DMS153 (cell line): ENCODE measurements at places on chromosomes 6 and 20.

DNA sequence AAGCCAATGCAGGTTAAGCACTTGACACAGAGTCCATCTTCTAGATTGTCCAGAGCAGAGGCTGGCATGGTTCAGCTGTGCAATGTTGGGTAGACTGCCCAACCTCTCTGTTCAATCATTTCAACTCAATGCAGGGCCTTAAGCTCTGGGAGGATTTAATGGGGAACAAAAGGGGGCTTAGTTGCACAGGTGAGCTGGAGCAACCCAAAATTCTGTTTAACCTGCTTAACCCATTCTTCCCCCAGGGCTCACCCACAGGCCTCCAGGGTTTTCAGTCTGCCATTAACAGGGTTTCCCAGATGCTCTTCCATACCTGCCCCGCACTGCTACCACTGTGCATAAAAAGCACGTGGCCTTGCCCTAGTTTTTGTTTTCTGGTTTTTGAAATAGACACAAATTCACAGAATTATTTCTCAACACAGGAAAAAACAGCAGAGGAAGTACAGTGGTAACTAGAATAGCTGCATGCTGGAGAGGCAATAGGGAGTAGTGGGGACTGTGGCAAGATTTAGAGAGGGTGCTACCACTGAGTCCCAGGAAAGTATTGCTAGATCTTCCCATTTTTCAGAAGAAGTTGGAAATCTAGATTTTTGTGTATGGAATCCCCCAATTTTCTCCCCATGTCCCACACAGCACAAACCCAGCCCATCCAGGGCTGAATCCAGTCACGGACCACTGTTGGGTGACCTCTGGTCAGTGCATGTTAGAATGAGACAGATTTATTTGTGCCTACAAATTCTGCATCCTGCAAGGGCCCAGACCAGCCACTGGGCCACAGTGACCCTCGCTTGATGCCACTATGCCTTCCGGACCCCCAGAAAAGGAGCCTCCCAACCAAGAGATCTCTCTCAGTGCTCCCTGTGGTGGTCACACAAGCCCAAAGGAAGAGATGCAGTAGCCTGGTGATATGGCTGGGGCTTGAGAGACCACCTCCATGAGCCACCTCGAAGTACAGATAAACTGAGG lies 4.6 kb downstream of the PTGIS start:
- DNase-seq: no peak

- no peak for DNase-seq
Measured at GRCh38 chr20:57195469-57196100, 70.9 kb downstream of the BMP7 start.

GRCh38 chr6:5665667-5666066 lies 341.1 kb downstream of the NRN1 start:
- no peak for DNase-seq

DNA sequence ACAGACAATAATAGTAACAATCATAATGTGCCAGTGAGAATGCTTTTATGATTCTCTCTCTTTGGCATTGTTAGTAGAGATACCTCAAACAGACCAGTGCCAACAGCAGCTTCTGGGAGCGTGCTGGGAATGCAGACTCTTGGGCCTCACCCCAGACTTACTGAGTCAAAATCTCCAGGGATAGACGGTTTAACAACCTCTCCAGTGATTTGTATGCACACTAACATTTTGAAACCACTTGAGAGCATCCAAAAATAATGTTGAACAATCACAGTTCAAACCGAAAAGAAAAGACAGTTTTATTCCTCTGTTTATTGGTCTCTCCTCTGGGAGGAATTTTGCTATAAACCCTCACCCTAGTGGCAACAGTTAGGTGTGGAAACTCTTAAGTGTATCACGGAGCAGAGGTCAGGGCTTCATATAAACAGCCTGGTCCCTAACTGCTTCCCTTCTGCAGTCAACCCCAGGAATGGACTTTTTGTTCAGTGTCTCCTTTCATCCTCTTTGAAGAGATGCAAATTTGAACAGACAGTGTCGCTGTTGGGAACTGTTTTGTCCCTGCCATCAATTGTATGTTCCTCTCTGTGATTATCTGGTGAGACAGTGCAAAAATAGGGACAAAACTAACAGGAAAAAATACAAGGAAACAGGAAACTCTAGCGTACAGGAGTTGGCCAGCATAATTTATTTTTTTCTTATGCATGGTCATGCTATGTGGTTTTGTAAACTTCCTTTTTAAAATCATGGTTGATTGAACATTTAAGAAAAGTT lies 162.4 kb upstream of the BTBD3 start:
- DNase-seq: no peak

- no peak for DNase-seq
Measured at GRCh38 chr6:169425628-169426370, 172.2 kb upstream of the THBS2 start.

- DNase-seq: no peak
Measured at GRCh38 chr6:148427333-148427732, 84.7 kb downstream of the SASH1 start.

- DNase-seq: no peak
Measured at GRCh38 chr6:44618371-44618770, 230.9 kb downstream of the CDC5L start.

- no peak for DNase-seq
Measured at GRCh38 chr20:47122560-47122959, 227.9 kb downstream of the EYA2 start.

GRCh38 chr6:5119090-5119951 lies 34.2 kb downstream of the PPP1R3G start:
- DNase-seq: no peak

DNA sequence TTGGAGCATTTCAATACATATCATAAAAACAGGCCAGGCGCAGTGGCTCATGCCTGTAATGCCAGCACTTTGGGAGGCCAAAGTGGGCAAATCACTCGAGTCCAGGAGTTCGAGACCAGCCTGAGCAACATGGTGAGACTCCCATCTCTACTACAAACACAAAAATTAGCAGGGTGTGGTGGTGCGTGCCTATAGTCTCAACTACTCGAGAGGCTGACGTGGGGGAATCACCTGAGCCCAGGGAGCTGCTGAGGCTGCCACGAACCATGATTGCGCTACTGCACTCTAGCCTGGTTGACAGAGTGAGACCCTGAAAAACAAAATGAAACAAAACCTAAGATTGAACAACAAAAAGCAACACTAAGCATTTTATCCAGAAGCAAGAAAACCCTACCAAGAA lies 47.2 kb downstream of the BACH2 start:
- DNase-seq: no peak

- DNase-seq: no peak
Measured at GRCh38 chr20:62114894-62115293, 7.4 kb upstream of the LSM14B start.

DNA sequence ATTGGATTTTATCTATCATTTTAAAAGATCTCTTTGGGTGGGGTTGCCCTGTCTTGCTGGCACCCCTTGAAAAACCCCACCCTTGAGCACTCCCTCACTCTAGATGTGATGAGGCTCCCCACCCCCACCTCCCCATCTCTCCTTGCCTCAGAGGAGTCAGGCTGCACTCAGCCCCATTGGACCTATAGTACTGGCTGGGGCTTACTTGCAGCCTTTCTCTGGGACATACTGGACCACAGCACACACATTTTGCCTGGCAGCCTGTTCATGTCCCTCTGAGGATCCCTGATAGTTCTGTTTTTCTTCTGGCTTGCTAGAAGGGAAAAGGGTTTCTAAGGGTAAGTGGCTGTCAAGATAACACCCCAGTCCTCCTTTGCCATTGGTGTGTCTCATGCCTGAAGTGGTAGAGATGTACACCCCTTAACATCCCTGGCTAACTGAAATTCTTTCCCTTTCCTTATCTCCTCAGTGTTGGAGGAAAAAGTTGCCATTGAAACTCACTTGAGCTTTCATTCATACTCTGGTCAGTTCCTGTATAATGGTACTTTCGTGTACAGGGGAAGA lies 553.4 kb upstream of the CITED2 start:
- DNase-seq: no peak

DNA sequence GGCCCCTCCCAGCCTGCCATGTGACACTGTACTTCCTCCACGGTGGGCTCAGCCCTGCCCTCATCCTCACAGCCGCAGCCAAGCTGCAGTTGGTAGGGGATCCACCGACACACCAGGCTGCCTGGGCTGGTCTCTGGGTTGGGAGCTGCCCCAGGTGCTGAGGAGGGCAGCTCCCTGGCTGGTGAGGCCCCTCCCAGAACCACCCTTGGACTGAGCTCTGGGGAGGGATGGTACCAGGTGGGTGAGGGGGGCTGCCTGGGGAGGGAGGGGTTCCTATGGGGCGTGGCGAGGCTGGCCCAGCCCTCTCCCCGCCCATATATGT lies 185 bp upstream of the TNFRSF6B start:
- DNase-seq: no peak

GRCh38 chr6:36160147-36160760 lies 29.9 kb downstream of the MAPK13 start:
- no peak for DNase-seq

DNA sequence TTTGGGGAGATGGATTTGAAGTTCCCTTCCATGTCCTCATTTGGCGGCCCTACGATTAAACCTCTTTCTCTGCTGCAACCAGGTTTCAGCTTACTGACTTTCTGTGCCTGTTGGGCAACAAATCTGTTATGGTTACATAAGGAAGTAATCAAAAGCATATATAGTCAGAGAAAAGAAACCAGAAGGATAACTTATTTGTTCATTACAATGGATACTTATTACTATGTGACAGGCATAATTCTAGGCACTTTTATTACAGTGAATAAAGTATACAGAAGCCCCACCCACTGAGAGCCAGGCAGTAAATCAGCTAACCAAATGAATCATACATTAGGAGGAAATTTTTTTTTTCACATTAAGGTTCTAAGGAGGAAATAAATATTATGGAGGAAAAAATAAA lies 9.6 kb upstream of the TRIM31 start:
- DNase-seq: no peak

- DNase-seq: no peak
Measured at GRCh38 chr6:35203152-35203670, 10.5 kb upstream of the SCUBE3 start.

DNA sequence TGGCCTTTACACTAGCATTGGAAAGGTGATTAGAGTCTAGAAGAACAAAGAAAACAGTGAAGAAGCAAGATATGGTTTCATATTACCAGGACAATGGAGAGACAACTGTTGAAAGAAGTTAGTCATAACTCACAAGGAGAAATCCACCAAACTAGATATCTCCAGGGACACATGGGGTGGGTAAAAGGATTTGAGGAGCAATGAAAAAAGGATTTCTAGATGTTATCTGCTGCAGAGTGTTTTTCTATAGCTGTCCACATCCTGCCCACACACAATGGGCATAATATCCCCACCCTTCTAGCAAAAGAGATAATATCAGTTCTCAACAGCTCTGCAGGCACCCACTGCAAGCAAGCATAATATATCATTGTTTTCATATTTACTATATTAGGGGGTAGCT lies 303.1 kb downstream of the HAO1 start:
- DNase-seq: peak; percentile 28

- DNase-seq: no peak
Measured at GRCh38 chr20:58559368-58559729, 44.1 kb upstream of the APCDD1L start.

DNA sequence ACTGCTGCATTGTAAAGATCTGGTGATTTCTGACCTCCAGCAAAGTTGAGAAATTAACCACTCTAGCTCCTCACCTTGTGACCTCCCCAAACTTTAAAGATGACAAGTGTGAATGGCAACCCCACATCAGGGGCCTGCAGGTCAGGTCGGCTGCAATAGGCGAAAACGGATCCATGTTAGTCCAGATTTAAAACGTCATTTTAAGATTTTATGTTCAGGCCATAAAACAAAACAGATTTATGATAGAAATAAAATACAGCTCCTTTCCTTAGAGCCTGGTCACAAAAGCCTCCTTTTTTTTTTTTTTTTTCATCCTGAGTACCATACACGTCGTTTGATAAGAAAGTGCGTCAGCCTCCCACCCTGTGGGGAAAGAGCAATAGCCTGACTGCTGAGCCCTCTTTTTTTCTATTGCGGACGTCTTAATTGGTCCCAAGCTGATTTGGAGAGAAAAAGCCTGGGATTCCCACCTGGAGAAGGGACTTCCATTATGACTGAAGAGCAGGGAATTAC lies 519.2 kb upstream of the NOX3 start:
- DNase-seq: no peak

DNA sequence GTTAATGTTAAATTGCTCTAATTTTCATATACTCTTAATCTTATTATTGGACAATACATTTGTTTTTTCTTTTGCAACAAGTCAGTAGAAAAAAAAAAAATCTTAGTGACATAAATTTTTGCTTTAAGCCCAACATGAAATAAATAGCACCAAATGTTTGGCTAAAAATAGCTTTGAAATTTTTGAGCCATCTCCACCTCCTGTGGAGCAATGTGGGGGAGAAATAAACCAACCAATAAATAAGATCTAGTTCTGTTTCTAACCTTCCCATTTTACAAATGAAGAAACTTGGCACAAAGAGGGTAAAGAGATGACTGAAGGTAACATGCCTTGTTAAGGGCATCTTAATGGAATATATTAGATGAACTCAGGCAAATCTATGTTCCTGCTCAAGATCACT lies 91.4 kb downstream of the PRKN start:
- DNase-seq: no peak

- DNase-seq: no peak
Measured at GRCh38 chr6:31871046-31871659, 7.6 kb downstream of the SLC44A4 start.

DNA sequence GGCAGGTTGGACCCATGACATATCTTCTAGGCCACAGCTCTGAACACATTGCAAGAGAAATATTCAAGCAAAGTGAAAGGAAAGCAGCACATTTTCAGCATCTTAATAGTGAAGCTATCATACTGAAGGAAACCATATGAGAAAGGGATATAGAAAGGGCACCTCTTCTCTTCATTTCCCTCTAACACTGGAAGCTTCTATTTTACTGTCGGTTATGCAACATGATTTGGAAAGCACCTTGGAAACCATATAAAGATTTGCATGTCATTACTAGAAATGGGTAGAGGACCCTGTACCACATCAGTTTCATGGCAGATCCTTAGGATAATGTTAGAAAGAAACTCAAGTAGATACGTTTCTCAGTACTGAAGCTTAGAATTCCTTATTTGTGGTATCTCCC lies 70.5 kb upstream of the HMGN3 start:
- no peak for DNase-seq

DNA sequence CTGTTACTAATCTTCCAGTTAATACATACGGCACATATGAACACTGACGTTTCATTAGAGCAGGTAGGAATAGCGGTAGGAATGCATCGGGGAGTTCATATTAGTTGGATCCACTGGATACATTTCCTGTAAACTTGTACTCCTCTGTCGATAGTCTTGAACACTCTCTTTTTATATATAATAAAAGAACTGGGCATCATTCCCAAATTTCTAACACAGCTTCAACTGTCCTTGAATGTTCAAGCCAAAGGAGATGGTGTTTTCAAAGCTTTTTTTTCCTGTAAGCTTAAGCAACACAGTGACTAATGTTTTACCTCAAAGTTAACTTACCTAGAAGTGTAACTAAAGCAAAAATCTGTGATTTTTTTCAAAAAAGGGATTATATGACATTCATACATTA lies 195.3 kb downstream of the UTRN start:
- no peak for DNase-seq

- DNase-seq: peak; percentile 83
Measured at GRCh38 chr6:82072121-82072521, 175.4 kb downstream of the IBTK start.

DNA sequence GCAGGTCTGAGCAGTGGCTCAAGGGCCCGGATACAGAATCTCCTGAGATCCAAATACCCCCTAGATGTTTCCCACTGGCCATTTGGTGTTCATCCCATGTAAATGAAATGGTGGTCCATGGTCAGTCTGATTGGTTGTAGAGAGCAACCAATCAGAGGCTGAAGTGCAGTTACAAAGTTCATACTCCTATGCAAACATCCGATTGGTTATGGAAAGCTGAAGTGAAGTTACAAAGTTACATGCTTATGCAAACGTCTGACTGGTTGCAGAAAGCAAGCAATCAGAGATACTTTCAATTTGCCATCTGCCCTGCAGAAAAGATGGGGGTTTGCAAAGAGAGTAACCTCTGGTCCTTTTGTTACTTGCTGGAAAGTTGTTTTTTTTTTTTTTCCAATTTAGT lies 313.6 kb downstream of the CDKAL1 start:
- no peak for DNase-seq
